ENCODE measurements at places on chromosomes 6 and 20.
A peak's percentile ranks its signal among the peaks of the same experiment; 100 is the strongest.

DNA sequence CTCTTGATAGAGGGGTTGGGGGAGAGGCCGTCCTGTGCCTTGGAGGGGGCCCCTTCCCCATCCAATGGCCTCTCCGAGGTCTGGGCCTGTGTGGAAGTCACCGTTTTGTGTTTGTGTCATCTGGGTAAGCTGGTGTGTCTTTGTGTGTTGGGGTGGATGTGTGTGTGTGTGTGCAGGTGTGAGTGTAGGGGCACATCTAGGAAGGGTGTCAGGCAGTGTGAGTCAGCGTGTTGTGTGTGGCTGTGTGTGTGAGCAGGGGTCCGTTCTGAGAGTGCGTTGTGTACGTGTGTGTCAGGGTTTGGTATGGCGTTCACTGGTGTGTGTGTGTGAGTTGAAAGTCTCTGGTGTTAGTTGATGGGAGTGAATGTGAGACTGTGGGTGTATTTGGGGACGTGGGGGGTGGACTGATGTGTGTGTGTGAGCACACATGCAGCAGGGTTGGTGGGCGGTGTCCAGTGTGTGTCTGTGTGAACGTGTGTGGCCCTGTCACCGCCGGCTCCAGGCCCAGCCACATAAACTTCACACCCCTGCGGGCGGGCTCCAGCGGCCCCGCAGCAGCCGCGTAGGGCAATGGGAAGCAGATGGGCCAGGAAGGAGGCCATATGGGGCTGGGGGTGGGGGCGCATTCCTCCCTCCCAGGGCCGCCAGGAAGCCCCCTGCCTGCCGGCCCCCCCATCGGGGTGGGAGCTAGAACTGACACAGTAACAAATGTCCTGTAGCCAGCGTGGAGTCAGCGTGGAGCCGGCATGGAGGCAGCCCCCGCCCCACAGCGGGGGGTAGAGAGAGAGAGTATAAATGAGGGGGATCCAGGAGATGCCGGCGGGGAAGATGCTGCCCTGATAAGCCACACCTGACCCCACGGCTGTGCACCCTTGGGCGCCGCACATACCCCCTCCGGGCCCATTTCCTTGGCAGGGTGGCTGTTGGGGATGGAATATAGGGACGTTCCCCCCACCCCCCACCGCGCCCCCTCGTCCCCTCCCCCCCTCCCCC, 32.1 kb downstream of the SNAI1 start:
- no peak for DNase-seq

DNA sequence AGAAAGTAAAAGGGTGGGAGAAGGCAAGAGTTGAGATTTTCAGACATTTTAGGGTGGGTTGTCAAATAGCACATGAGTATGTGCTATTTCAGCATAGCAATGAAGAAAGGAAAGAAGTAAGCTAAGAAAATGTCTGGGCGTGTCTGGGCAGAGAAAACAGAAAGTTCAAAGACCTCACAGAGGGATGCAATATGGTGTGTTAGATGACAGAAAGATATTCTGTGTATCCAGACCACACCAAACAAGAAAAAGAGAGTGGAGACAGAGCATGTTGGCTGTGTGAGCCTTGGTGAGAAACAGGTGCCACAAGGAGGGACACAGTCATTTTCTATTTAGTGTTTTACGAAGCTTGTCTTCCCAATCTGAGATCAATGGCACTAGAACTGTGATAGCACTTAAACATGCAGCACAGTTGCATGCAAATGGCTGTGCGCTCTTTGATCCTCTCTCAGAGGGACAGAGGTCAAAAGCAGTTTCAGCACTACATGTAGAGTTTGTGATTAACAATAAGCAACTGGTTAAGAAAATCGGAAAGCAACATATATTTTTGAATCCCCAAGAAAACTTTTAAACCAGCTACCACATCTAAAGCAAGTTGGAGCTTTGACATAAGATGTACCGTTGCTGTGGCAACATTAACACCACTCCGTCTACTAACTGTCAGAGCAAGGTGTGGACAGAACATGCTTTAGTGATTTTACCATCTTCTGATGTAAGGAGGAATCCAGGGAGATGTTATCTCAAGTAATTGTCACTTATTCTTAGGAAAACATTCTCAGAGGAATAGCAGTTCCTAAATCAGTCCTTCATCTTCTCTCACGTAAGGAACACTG, 515.5 kb upstream of the NOX3 start:
- no peak for DNase-seq

GRCh38 chr20:5806457-5807263, 56.5 kb downstream of the SHLD1 start:
- DNase-seq, result no peak

GRCh38 chr6:105624021-105624420, 221.1 kb upstream of the PREP start:
- no peak for DNase-seq

DNA sequence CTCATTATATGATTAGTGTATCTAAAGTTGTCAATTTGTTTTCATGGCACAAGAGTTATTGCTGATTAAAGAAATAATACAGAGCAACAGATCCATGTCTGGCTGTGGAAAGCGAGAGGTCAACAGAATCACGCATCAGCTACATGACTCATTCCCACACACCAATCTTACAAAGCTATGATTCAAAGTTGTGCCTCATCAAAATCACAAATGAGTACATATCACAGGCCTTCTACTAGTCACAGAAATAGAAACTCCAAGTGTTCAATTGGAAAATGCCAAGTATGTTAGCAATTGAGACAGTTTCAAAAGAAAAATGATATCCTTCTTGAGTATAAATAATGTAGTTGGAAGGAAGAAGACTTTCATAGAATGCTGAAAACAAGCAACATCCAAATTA, 57.8 kb upstream of the NKAIN2 start:
- peak; percentile 12 for DNase-seq

DNA sequence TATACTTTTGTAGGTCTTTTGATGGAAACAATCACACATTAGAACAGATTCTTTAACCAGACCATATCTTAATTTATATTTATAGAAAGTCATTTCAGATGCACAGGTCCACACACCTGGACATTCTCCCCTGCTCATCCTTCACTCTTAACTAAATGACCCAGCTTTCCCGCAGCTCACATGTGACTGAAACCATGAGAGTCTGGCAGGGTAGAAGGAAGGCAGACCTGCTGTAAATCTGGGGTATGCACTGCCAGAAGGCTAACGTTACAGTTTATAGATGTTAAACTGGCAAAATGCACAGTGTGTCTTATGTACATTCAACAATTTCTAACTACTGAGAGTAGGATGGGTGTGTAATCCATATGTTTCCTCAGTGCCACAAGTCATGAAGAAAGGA, 359.5 kb upstream of the SPTLC3 start:
- no peak for DNase-seq
